Nucleus accumbens (tissue), 56 donors: ENCODE measurements at places on chromosomes 1 and 21.
A peak's percentile ranks its signal among the peaks of the same experiment; 100 is the strongest.

DNA sequence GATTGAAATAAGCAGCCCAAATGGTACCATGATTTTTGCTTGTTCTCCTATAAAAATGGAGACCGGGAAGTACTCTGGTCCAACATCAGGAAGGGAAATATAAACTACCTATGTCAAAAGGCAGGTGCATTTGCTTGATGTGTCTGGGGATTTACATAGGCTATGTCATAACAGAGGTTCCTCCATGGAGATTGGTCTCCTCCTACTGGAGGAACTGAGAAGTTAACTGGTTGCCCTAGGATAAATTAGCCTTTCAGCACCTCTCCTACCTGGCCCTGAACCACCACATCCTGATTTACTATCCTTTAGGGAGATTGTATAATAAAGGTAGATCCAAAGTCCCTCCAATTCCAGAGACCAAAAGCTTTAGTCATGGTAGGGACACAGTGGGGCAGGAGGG, 1109.3 kb upstream of the B3GALT2 start:
- no peak for DNase-seq

- DNase-seq = no peak
These were observed 47.2 kb downstream of the S1PR1 start for GRCh38 chr1:101284021-101284420.

DNA sequence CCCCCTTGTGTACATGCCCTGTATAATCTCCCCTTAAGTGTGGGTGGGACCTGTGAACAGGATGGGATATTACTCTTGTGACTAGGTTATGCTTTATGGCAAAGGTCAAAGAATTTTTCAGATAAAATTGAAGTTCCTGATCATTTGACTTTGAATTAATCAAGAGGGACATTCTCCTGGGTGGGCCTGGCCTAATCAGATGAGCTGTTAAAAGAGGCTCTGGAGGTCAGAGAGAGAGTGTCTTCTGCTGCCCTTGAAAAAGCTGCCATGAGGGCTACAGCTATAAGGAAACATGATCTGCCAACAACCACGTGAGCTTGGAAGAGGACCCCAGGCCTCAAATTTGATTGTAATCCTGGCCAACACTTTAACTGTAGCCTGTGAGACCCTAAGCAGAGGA, 125.6 kb upstream of the CSF3R start:
- DNase-seq = no peak

GRCh38 chr21:33380483-33380998, 22.7 kb upstream of the IFNGR2 start:
- DNase-seq = peak; percentile 70

DNA sequence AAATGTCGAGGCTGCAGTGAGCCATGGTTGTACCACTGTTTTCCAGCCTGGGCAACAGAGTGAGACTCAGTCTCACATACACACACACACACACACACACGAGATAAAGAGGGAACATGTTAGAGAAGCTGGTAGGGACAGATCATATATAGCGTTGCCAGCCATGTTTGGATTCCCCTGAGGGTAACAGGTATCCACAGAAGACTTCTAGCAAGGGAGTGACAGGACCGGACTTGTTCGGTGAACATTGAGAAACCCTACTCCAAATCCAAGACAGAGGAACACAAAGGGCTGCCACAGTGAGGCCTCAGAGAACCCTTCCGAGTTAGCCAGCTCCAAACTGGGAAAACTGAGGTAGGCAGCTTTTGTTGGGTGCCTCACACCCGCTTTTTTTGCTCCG, 3.7 kb upstream of the SARS1 start:
- no peak for DNase-seq

DNA sequence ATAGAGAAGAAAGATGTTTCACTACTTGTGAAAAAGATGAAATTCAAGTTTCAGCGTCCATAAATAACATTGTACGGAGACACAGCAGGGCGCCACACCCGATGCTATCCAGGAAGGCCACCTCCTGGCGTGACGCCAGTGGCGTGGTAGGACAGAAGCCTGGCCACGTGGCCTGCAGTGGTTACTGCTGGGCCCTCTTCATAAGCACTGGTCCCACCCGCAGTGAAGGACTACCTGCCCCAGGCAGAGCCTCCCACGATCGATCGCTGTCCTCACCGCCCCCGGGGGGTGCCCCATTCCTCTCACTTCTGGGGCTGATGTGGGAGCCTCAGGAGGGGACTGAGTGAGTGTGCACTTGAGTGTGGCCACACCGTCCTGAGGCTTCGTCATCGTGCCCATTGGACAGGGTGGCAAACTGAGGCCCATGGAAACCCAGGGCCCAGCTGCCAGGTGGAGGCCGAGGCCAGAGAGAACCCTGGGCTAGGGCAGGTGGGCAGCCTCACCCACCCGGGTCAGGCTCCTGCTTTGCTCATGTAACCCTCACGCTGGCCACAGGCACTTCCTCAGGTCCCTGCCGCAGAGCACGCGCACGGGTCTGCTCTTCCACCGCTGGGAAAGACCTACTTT, 11.7 kb upstream of the HES5 start:
- DNase-seq = no peak

GRCh38 chr1:226584164-226584563, 35.6 kb downstream of the STUM start:
- DNase-seq = no peak

- DNase-seq = no peak
These were observed 54.1 kb downstream of the NPHP4 start for GRCh38 chr1:5938101-5938646.

GRCh38 chr1:78292361-78292760, 198.4 kb upstream of the PTGFR start:
- no peak for DNase-seq

DNA sequence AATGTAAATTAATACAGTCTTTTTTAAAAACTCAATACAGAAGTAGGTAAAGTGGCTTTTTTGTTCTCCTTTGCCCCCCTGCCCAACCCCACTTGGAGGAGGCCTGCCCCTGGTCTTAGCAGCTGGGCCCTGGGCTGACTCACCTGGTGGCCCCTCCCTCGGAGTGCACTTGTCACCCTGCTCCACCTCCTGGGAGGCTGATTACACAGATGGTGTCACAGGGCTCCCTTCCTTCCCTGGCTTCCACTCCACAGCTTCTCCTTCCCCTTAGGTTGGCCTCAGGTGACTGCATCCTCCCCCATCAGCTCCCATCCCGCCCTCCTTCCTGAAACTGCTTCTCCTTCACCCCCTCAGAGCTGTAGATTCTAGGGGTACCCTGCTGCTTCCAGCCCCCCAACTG, 11.7 kb upstream of the CAPN9 start:
- no peak for DNase-seq

DNA sequence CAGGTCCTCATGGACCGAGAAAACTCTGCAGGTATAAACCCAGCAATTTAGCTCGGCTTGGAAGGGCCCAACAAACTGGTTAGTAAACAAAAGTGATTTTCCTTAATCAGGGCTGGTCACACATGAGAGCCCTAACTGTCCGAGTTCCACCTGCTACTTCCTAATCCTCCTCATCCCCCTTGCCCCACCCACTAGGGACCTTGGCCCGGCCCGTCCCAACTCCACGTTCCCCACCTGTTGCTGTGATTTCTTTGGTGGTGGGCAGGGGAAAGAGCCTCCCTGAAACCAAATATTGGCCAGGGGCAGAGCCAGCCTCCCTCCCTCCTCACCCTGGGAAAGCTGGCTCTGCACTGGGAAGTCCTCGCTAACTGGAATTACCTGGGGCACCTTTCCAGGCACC, 304.2 kb upstream of the PROX1 start:
- no peak for DNase-seq

GRCh38 chr1:17189632-17189990, 15.3 kb upstream of the PADI1 start:
- no peak for DNase-seq

- DNase-seq = no peak
These were observed 63.8 kb downstream of the TBCE start for GRCh38 chr1:235430991-235431390.

- DNase-seq = no peak
These were observed 367.6 kb upstream of the VAMP3 start for GRCh38 chr1:7403265-7404045.

DNA sequence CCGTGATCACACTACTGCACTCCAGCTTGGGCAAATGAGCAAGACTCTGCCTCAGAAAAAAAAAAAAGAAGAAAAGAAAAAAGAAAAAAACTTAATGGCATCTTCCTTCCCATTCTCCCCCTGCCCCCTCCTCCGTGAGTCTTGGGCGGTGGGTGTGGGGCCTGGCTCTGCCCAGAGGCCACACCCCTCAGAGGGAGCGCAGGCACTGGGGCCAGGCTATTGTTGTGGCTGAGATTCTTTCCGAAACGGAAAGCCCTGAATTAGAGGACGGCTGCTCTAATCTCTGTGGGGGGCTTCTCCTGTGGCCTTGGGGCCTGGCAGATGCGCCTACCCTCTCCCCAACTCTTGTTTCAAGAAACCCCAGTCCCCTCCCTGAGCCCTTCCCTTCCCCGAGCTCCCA, 4.1 kb upstream of the FAM110D start:
- DNase-seq = no peak

DNA sequence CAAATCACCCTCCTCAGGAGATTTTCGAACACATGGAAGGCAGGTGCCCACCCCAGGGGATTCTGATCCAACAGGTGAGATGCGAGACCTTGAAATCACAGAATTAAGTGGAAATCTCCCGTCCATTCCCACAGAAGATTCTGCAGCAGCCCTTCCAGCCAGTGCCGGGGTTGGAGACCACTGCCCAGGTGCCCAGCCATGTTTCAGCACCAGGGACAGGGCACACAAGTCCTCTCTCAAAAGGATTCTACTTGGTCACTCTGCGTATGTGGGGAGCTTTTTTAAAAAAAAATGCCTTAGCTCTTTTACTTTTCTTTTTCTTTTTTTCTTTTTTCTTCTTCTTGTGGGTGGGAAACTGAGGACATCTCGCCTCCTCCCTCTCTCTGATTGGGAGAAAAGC, 80.7 kb downstream of the VWA5B1 start:
- no peak for DNase-seq

GRCh38 chr1:23221107-23221506, 3.8 kb upstream of the HTR1D start:
- no peak for DNase-seq

- DNase-seq = peak; percentile 36
These were observed 36.5 kb upstream of the TRAPPC10 start for GRCh38 chr21:43975469-43976098.

DNA sequence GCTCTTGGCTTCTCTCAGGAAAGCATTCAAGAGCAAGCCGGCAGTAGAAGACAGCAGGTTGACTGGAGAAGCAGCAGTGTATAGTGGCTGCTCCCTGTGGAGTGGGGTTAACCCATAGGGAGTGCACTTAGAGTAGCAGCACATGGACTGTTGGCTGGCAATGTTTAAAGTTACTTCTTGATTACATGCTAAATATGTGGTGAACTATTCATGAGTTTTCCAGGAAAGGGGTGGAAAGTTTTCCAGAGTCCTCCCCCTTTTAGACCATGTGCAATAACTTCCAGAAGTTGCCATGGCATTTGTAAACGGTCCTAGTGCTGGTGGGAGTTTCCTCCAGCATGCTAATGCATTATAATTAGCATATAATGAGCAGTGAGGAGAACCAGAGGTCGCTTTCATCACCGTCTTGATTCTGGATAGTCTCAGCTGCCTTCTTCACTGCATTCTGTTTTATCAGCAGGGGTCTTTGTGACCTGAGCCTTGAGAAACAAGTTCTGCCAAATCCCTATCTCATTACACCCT, 131.8 kb downstream of the CCDC185 start:
- DNase-seq = no peak

GRCh38 chr1:86739648-86740509, 35.5 kb downstream of the SH3GLB1 start:
- DNase-seq = no peak

DNA sequence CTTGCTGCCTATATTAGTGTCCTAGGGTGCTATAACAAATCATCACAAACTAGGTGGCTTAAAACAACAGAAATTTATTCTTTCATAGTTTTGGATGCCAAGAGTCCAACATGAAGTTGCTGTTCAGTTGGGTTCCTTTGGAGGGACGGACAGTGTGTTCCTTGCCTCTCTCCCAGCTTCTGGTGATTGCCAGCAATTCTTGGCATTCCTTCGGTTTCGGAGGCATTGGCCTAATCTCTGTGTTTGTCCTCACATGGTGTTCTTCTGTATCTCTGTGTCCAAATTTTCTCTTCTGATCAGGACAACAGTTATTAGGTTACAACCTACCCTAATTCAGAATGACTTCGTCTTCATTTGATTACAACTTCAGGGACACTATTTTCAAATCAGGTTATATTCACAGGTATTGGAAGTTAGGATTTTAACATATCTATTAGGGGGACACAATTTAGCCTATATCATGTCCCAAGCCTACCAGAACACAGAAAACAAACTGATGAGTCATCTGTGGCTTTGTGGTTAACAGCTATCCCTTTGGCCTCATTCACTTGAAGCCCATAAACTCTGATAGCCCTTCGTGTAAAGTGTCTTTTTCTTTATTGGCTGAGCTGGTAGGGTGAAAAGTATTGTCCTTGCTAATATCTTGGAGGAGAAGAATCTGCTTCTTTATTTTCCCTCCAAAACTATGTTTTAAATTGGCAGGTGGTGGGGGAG, 83.2 kb upstream of the PAPPA2 start:
- no peak for DNase-seq

GRCh38 chr21:22993822-22994574, 1995.8 kb downstream of the NCAM2 start:
- no peak for DNase-seq

- no peak for DNase-seq
These were observed 1044.4 kb downstream of the ADGRL2 start for GRCh38 chr1:82844911-82845827.

DNA sequence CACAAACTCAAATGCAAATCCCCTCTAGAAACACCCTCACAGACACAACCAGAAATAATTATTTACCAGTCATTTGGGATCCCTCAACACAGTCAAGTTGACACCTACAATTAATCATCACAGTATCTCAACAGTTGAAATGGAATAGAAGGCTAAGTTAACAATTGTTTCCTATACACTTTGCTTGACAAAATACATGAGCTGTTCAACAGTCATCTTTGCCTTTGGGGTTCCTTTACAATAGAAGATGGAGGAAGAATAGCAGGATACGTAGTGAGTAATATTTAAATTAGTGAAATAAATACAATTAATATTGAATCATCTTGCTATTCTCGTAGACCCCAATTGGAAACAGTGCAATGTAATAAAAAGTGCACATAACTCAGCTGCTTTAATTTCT, 487.3 kb upstream of the ADAMTS5 start:
- DNase-seq = no peak

- DNase-seq = no peak
These were observed 42.1 kb upstream of the ARHGAP29 start for GRCh38 chr1:94279462-94279861.

DNA sequence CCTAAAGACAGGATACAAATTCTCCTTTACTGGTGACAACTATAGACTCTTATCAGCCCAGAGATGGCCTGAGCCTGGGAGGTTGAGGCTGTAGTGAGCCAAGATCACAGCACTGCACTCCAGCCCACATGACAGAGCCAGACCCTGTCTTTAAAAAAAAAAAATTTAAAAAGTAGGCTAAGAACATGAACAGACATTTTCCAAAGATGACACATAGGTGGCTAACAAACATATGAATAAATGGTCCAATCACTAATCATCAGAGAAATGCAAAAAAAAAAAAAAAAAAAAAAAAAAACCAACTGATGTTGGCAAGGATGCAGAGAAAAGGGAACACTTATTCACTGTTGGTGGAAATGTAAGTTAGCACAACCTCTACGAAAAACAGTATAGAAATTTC, 65.0 kb downstream of the TOR3A start:
- no peak for DNase-seq
